Left lobe of liver (tissue), 2 donors: ENCODE measurements at places on chromosomes 1 and 21.

DNA sequence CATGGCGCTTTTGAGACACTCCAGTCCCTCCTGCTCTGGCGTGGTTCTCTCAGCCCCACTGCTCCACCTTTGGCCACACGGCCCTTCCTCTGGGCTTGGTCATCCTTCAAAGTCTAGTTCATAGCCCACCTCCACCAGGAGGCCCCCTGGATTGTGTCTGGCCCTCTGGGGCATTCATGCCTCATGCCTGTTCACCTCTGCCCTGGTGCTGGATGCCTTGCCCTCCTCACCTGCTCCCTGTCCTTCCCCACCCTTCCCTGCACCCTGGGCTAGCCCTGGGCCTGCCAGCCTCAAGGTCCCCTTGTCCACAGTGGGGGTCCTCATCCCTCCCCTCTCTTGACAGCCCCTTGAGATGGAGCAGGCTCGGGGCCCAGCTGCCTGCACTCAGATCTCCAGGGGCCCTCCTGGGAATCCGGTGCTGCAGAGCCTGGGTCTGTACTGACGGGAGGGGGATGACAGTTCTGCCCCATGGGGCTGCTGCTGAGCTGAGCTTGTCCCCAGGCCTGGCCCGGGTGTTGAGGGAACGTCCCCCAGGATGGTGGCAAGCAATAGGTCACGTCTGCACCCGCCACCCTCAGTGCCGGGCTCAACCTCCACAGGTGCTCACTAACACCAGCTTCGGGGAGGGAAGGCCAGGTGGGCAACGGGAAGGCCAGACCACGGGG lies 18.4 kb downstream of the PRXL2B start:
- no peak for DNase-seq

GRCh38 chr1:76723949-76724348 lies 143.3 kb upstream of the ST6GALNAC5 start:
- DNase-seq: no peak

- no peak for DNase-seq
Observed at GRCh38 chr1:100866041-100866900, 28.4 kb downstream of the EXTL2 start.

GRCh38 chr1:191831572-191831971 lies 326.7 kb upstream of the RGS18 start:
- DNase-seq: no peak

GRCh38 chr1:111884772-111885443 lies 104.6 kb downstream of the KCND3 start:
- DNase-seq: no peak

DNA sequence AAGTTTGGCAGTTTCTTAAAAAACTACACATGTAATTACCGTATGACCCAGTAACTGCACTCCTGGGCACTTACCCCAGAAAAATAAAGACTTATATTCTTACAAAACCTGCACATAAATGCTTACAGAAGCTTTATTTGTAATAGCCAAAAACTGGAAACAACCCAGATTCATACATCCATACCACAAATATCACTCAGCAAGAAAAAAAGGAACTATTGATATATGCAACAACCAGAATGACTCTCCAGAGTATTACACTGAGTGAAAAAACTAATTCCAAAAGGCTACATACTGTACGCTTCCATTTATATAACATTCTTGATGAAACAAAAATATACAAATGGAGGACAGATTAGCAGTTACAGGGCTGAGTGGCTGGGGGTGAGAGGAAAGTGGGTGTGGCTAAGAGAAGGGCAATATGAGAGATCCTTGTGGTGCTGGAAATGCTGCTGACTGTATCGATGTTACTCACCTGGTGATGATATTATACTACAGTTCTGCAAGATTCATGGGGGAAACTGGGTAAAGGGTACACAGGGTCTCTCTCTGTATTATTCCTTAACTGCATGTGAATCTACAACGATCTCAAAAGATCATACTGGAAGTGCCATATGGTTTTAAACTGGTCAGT lies 96.0 kb upstream of the GNG4 start:
- DNase-seq: no peak

- peak; percentile 86 for DNase-seq
Observed at GRCh38 chr1:7149080-7149838, 364.0 kb downstream of the CAMTA1 start.

- no peak for DNase-seq
Observed at GRCh38 chr1:150161747-150162581, 12.2 kb downstream of the PLEKHO1 start.

DNA sequence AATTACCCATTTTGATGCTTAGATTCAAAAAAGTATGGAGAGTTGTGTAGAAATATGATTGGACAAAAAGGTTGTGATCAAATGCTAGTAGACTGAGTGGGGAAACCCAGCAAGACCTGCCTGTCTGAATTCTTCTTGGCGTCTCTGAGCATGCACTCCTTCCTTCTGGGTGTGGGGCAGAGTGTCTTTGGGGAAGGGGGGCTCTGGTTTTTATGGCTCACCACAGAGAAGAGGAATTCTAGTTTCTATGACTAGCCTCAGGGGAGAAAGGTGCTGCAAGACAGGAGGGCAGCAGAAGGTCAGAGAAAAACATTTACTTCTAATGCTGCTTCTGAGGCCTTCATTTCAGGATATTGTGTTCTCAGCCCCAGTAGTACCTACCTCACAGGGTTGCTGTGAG lies 33.9 kb upstream of the PIGC start:
- DNase-seq: no peak
